Upper lobe of right lung (tissue), 1 donor: ENCODE measurements at places on chromosomes 7 and 10. TPM values are rescaled to one million over a fixed set of nuclear protein-coding genes. Genes with fewer than 3 reads are reported as not detected.

GRCh38 chr7:135620980-135621850 lies 41.1 kb upstream of the STMP1 start:
- H3K27me3 ChIP-seq = no peaks in the 10 kb centered on the region
- H3K4me3 ChIP-seq = no peak overlapping the region
- no peak overlapping the region for H3K27ac ChIP-seq
- H3K36me3 ChIP-seq = peaks cover 90% of the 10 kb centered on the region

GRCh38 chr10:1788401-1788800 lies 51.1 kb upstream of the ADARB2 start:
- H3K27ac ChIP-seq = no peak overlapping the region
- no peaks in the 10 kb centered on the region for H3K27me3 ChIP-seq
- H3K36me3 ChIP-seq = no peaks in the 10 kb centered on the region
- no peak overlapping the region for H3K4me3 ChIP-seq

DNA sequence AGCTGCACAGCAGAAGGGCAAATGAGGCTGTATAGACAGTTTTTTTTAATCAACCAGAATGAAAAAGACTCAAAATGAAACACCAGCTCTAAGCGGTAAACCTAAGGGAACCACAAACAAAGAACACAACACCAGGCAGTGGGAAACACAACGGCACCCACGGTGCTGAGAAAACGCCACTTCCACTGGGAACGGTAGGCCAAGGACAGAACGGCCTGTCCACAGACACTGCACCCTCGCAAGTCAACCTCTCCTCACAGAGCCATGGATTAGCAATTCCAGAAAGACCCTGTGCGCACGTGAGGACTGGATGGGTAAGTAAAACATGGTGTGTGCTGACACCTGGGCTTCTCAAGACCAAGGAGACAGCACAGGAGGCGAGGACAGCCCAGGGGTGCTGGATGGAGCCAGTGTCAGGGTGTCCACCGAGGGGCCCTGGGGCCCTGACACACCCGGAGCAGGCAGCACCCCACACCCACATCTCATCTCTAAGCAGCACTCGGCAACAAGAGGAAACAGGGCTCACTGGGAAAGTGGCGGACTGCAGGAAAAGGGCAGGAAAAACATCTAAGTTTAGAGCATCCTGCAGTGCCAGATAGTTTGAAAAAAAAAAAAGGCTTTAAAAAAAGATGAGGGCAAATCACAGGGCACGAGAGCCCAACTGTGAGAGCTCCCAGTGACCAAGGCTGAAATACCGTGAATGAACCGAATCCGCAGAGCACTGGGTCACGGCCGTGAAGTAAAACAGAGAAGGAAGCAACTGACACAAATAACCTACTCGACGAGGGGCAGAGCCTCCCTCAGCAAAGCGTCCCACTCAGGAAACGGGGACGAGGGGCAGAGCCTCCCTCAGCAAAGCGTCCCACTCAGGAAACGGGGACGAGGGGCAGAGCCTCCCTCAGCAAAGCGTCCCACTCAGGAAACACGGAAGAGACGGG lies 120.2 kb downstream of the MAD1L1 start:
- peaks cover 5% of the 10 kb centered on the region for H3K36me3 ChIP-seq
- peaks cover 22% of the 10 kb centered on the region for H3K4me1 ChIP-seq
- H3K4me3 ChIP-seq = no peak overlapping the region
- peak overlapping the region; percentile 36 for H3K27ac ChIP-seq
- no peaks in the 10 kb centered on the region for H3K27me3 ChIP-seq

GRCh38 chr10:118983263-118983662 lies 46.3 kb upstream of the NANOS1 start:
- H3K36me3 ChIP-seq = no peaks in the 10 kb centered on the region
- DNase-seq = no peak
- H3K4me3 ChIP-seq = no peak overlapping the region

DNA sequence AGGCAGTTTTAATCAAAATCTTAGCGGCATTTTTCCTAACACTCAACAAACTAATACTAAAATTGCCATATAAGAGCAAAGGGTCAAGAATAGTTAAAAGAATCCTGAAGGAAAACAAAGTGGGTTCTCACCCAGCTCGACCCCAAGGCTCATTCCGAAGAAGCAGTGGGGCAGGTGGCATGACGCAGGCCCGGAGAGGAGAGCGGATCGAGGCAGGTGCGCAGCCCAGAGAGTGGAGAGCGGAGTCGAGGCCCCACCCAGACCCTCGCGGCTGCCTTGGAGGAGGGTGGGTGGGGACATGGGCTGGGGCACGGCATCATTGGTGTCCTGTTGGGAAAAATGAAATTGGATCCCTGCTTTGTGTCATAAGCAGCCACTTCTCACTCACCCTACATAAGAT lies 109.8 kb downstream of the INPP5A start:
- H3K36me3 ChIP-seq = peaks cover 12% of the 10 kb centered on the region
- H3K4me3 ChIP-seq = no peak overlapping the region
- no peaks in the 10 kb centered on the region for H3K27me3 ChIP-seq
- no peaks in the 10 kb centered on the region for H3K4me1 ChIP-seq
- no peak overlapping the region for H3K27ac ChIP-seq

DNA sequence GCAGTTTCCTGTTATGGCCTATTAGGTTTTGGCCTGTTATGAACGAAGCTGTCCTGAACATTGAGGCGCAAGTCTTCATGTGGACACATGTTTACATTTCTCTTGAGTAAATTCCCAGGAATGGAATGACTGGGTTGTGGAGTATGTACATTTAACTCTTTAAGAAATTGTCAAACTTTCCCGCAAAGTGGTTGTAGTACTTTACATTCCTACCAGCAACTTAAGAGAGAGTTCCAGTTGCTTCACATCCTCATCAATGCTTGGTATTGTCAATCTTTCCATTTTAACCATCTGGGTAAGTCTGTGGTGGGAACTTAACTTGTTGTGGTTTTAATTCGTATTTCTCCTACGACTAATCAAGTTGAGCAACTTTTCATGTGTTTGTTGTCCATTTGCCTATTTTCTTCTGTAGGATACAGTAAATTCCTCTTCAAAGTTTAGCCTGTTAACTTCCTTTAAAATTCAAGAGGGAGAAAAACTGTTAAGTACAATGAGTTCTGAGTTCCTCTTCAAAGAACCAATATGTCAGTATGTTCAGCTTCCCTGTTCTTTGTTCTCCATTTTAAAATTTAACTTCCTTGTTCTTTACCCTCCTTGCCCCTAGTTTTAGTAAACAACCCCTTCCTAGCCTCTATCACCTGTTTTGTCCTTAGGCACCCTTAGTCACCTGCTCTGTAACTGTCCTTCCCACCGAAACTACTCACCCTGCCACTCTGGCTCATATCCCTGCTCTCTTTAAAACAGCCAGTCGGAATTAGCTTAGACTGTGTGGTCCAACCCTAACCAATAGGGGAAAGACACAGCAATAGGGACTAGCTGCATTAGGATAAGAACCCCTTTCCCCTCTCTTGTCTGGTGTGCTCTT lies 74.0 kb downstream of the FAM241B start:
- H3K27ac ChIP-seq = no peak overlapping the region
- H3K4me3 ChIP-seq = no peak overlapping the region
- H3K36me3 ChIP-seq = no peaks in the 10 kb centered on the region
- no peak for DNase-seq

- H3K27ac ChIP-seq = no peak overlapping the region
- no peak overlapping the region for H3K4me3 ChIP-seq
- DNase-seq = no peak
Measured at GRCh38 chr10:112241651-112242341, 41.4 kb upstream of the TECTB start.

GRCh38 chr10:62584731-62585130 lies 210.6 kb downstream of the ZNF365 start:
- H3K27ac ChIP-seq = no peak overlapping the region
- no peak for DNase-seq
- H3K4me3 ChIP-seq = no peak overlapping the region
- H3K27me3 ChIP-seq = no peaks in the 10 kb centered on the region
- no peaks in the 10 kb centered on the region for H3K36me3 ChIP-seq

- H3K4me3 ChIP-seq = no peak overlapping the region
- peaks cover 55% of the 10 kb centered on the region for H3K36me3 ChIP-seq
- no peaks in the 10 kb centered on the region for H3K27me3 ChIP-seq
- no peak overlapping the region for H3K27ac ChIP-seq
- no peak for DNase-seq
Measured at GRCh38 chr10:59801171-59801570, 47.9 kb upstream of the MRLN start.

- no peaks in the 10 kb centered on the region for H3K27me3 ChIP-seq
- H3K27ac ChIP-seq = no peak overlapping the region
- peaks cover 5% of the 10 kb centered on the region for H3K4me1 ChIP-seq
- DNase-seq = no peak
- H3K36me3 ChIP-seq = peaks cover 13% of the 10 kb centered on the region
Measured at GRCh38 chr7:139708541-139708940, 69.3 kb downstream of the HIPK2 start.

Gene MBL2
- total RNA-seq = not detected

Gene GTF2IRD1
- 30.5 TPM for total RNA-seq

Gene PPP1R9A
- total RNA-seq = 30.6 TPM

Gene PRF1
- total RNA-seq = 32.3 TPM

Gene TMEM213
- total RNA-seq = 9.6 TPM

Gene SLC18A2
- 5.2 TPM for total RNA-seq

Gene PTPRN2
- 4.9 TPM for total RNA-seq

Gene ITIH5
- 10.5 TPM for total RNA-seq
